ENCODE measurements at places on chromosomes 6 and 20.

DNA sequence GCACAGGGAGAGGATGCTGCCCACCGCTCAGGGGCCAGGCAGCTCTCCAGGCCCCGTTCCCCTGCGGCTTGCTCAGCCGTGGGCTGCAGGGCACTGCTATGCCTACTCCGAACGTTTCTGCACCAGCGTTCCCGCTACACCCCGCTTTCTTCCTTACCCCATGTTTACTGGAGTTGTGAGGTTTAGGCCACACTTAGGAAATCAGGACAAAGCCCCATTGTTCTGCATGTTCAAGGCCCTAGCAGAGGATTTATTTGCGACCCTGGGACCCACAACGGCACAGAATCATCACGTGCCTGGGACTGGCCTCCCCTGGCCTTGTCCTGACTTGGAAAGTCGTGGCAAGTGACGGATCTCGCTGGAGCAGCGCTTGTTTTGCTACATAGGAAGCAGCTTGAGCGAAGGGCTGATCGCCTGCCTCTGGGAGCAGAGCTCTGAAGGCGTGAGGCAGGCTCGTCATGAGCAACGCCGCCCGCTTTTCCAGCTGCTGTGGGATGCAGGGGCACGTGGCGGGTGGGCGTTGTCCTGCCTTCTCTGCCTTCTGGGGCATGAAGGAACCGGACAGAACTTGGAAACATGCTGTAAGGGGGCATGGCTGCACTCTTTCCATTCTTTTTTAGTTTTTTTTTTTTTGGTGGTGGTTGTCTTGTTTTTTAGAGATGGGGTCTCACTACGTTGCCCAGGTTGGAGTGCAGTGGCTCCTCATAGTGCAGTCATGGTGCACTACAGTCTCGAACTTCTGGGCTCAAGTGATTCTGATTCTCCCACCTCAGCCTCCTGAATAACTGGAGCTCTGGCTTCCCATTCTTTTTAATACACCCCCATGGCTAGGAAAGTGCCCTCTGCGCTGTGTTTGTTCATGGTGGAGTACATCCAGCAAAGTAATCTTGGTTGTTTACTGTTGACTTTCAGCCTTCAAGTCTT, 14.6 kb upstream of the TMEM181 start:
- DNase-seq: no peak

GRCh38 chr6:165615636-165616035, 47.4 kb downstream of the PDE10A start:
- no peak for DNase-seq

- DNase-seq: peak; percentile 41
Observed at GRCh38 chr6:160221423-160221822, 37.2 kb downstream of the SLC22A2 start.

DNA sequence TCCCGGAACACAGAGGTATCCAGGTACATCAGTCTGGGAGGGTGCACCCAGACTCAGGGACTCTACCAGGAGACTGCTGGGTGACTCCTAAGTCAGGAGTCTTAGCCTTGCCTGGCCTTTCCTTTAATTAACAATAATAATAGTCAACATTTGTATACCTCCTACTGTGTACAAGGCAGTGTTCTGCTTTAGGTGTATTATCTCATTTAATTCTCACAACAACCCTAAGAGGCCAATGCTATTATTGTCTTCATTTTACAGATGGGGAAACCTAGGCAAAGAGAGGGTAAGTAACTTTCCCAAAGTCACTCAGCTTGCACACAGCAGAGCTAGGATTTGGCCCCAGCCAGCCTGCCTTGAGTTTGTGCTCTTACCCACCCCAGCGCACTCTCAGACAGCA, 39.6 kb downstream of the MRPL14 start:
- DNase-seq: no peak

DNA sequence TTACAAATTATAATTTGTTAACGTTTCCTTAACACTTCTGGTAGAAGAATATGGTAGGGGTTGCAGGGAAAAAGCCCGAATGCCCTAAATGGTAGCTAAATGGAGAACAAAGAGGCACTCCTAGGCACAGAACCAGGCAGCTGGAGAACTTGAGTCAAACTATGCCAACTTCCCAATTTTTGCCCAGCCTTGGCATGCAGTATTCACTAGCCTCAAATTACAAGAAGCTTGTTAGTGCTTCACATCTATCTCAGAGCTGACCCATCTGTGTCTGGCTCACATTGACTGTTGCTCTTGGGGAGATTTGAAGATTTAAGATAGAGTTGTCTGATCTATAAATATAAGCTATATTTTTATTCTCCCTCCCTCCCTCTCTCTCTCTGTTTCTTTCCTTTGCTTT, 19.4 kb upstream of the LRFN2 start:
- DNase-seq: no peak

DNA sequence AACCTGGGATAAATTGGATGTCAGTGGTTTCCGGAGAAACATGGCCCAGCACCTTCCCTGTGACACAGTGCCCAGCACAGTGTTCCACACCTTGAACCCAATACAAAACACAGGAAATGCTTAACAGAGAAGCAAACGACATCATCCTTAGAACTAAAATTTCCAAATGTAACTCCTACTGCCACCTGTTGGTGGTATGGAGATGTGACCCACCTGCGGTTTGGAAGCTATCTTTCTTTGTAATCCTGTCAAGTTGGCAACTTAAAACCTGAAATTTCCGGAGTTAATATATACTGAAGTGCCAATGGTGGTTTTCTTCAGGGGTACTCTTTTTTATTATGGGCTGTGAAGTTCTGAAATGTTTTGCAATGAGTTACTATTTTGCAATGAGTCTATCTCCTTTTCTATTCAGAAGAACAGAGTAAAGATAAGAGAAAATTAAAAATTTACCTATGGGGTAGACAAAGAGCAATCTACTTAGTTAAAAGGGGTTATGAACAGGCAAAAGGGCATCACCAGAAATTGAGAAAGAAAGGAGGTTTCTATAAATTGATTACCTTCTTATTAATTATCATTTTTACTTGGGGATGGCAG, 658.8 kb downstream of the PTPRT start:
- DNase-seq: peak; percentile 68

GRCh38 chr6:131058236-131058635, 4.8 kb downstream of the EPB41L2 start:
- DNase-seq: no peak

GRCh38 chr6:26012061-26012460, 49.5 kb downstream of the TRIM38 start:
- no peak for DNase-seq

DNA sequence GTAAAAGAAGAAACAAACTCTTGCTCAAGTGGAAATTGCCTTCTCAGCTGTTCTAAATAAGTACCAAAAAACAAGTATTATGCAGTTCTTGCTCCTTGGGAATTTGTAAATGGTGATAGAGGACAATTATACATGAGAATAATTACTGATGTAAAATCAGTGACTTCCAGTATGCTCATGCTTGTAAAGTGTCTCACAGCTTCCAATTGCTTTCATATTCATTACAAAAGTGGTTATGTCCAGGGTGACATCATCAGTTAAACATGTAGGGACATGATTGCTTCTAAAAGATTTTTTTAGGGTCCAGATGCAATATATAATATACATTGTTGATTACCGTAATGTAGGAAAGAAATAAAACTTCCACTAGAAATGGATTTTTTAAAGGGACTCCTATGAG, 122.8 kb upstream of the B3GAT2 start:
- DNase-seq: no peak

DNA sequence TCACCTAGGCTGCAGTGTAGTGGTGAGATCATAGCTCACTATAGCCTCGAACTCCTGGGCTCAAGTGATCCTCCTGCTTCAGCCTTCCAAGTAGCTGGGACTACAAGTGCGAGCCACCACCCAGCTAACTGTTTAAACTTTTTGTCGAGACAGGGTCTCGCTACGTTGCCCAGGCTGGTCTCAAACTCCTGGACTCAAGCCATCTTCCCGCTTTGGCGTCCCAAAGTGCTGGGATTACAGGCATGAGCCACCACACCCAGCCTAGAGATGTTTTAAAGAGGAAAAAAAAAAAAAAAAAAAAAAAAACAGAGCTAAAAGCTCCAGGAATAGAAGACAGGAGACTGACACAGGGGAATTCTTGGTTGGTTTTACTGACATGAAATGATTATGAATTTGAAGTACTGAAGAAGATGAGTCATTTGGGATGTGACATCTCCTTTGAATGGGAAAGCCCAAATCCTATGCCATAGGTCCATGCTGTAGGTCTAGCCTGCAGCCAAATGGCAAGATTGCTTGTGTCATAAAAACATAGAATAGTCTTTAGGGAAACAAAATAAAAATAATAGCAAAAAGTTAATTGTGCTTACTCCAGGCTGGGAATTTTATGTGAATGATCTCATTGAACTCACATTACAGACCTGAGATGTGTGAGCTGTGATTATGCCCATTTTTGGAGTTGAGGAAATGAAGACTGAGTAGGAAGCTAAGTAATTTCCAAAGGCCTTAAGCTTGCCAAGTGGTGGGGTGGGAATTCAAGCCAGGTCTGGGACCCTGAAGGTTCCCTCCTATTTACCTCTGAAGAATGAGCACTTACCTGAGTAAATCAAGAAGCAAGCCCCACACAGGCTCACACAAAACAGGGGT, 24.3 kb upstream of the NHSL1 start:
- DNase-seq: no peak

DNA sequence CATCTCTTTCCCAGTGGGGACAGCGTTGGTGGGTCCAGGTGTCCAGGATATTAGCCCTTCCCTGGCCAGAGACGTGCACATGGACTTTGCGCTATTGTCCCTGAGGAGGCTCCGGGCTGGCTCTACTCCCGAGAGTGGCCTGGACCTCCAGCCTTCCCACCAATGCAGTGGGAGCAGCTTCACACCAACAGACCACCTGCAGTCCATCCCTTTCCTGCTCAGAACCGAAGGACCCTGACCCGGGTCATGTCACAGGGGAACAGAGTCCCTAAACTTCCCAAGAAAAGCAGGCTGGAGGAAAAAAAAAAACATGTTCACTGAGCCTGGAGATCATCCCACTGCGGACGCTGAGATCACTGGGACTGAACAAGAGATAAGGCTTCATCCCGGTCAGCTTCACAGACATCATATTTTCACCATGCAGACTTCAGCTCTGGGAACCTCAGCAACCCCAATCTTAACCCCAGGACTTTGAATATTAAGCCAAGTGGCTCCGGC, 18.3 kb downstream of the ZMYND8 start:
- no peak for DNase-seq

DNA sequence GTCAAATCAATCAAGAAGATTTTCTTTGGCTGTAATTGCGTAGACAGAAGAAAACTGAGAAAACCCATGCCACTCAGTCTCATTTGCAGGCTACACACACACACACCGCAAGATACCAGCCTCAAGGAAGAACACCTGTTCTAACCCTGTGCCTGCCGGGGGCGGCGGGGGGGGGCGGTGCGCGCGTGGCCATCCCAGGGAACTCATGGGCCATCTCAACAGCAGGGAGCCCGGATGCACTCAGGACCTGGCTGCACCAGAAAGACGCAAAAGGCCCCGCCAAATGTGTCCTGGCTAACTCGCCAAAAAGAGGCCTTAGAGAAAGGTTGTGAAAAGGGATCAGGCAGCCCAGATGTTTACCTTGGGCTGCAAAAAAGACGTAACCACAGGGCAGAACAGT, 2.1 kb downstream of the B3GAT2 start:
- no peak for DNase-seq

- no peak for DNase-seq
Observed at GRCh38 chr6:30688569-30688968, 2.1 kb upstream of the PPP1R18 start.

- no peak for DNase-seq
Observed at GRCh38 chr6:27333642-27334040, 21.6 kb upstream of the POM121L2 start.

DNA sequence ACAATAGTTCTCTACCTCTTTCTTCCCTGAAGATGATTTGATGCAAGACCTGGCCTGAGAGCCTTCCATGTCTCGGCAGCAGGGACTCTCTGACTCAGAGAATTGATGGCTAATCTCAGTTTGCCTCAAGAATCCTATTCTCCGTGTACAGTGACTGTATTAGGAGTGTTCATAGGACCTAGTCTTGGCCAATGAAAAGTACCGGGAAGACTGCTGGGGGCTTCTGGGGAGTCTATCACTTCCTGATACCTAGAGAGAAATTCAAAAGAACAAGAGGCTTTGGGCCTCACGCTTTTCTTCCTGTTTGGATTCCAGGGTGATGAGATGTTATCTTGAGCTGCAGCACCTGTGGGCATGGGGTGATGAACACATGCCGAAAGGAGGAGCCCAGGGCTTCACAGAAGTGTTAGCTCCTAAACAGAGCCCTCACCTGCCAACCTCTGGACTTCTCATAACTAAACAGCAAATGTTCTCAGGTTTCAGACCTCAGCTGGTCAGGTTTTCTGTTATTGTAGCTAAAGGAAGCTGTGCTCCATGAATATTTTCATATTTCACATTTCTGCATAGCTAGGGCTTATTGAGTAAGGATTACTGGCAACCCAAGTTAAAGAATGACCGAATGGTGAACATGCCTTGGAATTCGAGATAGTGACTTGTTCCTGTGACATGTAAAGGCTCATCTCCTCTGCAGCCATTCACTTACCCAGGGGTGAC, 323.1 kb upstream of the AGPAT4 start:
- no peak for DNase-seq

- no peak for DNase-seq
Observed at GRCh38 chr20:6044115-6044514, 9.7 kb downstream of the LRRN4 start.

- no peak for DNase-seq
Observed at GRCh38 chr20:53706008-53706465, 112.4 kb upstream of the ZNF217 start.

DNA sequence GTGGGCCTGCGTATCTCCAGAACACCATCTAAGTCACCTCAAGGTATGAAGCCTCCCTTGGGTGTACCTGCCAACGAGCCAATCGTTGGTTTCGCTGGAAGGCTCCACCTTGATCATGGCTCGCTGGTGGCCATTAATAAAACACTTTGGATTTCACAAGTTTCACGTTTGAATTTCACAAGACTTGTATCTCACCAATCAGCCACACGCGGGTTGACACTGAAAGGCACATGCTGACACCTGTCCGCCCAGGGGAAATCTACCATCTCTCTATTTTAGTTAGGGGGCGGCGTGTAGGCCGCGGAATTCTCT, 586 bp upstream of the HMGA1 start:
- peak; percentile 46 for DNase-seq

- no peak for DNase-seq
Observed at GRCh38 chr6:91099479-91099878, 512.6 kb upstream of the MAP3K7 start.

GRCh38 chr6:100266494-100267401, 198.0 kb downstream of the SIM1 start:
- no peak for DNase-seq

GRCh38 chr6:19802656-19803055, 34.5 kb upstream of the ID4 start:
- no peak for DNase-seq

- peak; percentile 28 for DNase-seq
Observed at GRCh38 chr20:38961530-38962043, 557 bp upstream of the DHX35 start.
